ENCODE measurements at places on chromosomes 6 and 20.

DNA sequence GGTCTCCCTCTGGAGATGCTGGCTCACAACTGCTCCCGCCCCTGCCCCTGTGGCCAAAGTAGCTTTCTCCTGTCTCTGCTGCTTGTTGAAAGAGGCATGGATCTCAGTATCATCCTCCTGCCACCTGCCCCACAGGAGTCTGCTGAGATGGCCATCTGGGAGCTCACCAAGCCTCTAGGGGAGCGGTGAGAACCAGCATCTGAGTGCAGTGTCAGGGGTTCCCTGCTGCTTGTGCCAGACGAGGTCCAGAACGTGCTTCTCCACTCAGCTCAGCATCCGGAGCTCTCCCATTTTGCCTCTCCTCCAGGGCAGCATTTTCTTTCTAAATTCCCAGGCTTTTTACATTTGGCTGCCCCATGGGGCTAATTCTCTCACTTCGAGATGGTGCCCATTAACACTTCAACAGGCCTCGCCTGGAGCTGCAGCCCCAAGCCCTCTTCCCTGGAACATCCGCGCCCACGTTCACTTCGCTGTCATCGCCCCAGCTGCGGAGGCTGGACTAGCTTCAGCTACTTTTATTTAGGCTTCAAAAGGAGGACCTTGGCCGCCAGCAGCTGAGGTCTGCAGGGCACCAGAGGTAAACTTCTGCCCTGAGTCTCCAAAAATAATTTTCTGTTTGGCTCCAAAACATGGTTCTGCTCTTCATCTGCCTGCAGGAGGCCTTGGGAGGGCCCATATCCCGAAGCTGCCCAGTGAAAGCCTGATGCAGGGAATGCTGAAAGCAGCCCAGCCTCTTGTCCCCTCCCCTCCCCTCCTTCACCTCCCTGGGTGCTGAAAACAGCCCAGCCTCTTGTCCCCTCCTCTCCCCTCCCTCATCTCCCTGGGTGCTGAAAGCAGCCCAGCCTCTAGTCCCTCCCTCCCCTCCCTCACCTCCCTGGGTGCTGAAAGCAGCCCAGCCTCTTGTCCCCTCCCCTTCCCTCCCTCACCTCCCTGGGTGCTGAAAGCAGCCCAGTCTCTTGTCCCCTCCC, 25.2 kb upstream of the MLN start:
- no peak for DNase-seq

- no peak for DNase-seq
Observed at GRCh38 chr6:126907312-126907711, 211.2 kb upstream of the RSPO3 start.

GRCh38 chr6:169343886-169344749, 90.5 kb upstream of the THBS2 start:
- no peak for DNase-seq

GRCh38 chr6:72458521-72458920, 163.3 kb upstream of the KCNQ5 start:
- DNase-seq, result no peak

GRCh38 chr6:158382491-158382890, 70.2 kb downstream of the TULP4 start:
- DNase-seq, result no peak

- no peak for DNase-seq
Observed at GRCh38 chr6:158448856-158449255, 111.0 kb upstream of the TMEM181 start.

GRCh38 chr20:38609815-38610214, 8.2 kb downstream of the ARHGAP40 start:
- DNase-seq, result no peak

GRCh38 chr6:107932580-107932979, 25.4 kb downstream of the SEC63 start:
- DNase-seq, result no peak

DNA sequence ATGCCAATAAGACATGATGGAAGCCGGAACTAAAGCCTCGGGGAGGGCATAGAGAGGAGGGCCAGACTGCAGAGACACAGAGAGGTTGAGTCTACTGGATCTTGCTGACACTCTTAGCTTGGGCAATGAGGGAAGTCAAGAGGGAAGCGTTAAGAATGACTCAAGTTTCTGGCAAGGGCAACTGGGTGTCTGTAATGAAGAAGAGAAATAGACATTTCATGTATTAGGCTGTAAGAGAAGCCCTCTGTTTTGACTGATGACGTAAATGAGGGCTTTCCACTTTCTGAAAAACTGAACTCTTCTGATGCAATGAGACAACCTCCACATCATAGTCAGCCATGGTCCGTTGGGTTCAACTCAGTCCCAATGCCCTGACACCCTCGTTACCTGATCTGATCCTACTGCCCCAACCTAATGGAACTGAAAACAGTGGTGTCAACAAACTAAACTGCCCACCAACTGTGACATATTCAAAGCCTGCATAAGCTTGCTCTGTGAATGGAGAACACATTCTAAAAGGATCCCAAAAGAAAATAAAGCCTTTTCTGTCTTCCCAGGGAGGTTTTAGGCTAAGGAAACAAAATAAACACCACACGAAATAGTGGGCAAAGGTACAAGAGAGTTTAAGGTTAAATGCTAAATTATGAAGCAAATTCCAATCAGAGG, 45.8 kb upstream of the PNRC1 start:
- no peak for DNase-seq

DNA sequence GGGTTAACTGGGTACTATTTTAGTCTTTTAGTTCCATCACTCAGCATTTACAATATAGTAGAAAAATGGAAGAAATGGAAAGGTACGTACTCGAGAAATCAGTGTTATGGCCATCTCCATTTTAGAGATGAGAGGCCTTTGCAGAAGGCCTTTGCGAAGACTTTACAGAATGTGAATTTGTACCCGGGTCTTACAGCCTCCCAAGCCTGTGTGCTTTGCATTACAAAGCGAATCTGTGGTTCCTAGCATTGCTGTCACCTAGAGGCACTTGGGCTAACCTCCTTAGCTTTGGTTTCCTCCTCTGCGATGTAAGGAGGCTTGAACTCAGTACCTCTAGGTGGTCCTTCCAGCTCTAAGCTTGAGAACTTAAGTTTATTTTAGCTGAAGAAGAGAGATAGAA, 10.9 kb downstream of the VAPB start:
- no peak for DNase-seq

DNA sequence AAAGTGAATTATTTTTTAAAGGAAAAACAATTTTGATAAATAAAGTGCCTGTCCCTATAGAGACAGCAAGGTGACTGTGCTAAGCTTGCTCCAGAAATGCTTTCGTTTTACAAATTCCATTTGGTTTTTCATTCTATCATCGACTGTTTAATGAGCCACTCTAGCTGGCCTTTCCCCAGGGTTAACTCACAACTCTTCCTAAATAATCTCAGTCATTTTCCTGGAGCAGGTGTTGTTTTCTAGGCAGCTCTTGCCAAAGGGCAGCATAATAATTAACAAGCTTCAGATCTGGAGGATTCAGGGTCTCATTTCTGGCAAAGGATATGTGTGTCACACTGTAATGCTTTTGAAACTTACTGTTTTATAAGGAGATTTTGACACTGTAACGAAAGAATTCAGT, 184.2 kb downstream of the KHDC1L start:
- DNase-seq, result no peak

GRCh38 chr6:10595731-10596664, 74.8 kb downstream of the GCNT2 start:
- DNase-seq, result no peak

- DNase-seq, result no peak
Observed at GRCh38 chr6:99912657-99913056, 81.4 kb downstream of the MCHR2 start.

- DNase-seq, result peak; percentile 92
Observed at GRCh38 chr6:31652925-31653724, 664 bp upstream of the BAG6 start.

GRCh38 chr6:43827898-43828297, 57.9 kb downstream of the VEGFA start:
- DNase-seq, result no peak

GRCh38 chr6:26103141-26103769, 16.0 kb downstream of the HFE start:
- DNase-seq, result no peak

DNA sequence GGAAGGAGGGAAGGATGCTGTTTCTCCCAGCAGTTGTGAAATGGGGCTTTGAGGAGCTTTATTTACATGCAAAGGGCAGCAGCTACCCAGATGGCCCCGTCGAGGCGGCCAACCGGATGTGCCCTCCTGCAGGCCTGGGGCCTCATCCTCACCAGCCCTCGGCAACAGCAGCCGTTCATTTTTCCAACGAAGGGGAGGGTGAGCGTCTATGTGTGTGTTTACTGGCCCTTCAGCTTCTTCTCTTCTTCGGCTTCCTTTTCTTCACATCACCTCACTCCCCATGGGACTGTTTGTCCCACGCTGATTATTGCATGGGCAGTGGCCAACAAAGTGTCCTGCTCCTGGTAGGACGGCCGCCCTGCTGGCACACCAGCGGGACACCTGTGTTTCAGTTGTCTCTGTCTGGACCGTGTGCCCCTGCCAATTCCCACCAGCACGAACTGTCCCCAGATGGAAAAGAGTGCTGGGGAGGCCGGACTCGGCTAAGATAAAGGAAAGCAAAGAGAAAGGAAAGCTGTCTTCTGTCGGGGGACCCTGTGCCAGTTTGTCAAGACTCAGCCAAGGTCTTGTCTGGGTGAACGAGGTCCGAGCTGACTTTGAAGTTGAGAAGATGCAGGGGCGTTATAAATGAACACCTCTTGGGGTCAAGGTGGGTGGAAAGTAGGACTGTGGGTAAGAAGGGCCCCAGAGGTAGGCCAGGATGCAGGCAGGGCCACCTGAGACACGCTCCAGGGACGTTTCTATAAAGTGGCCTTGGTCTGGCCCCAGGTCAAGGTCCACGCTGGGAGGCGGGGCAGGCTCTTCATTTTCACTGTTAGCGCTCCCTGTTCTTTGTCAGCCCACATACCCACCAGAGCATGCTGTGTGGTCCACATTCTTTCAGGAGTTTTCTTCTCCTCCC, 57.0 kb downstream of the FAM50B start:
- no peak for DNase-seq

- DNase-seq, result no peak
Observed at GRCh38 chr6:41275489-41275888, 11.0 kb downstream of the TREM1 start.

DNA sequence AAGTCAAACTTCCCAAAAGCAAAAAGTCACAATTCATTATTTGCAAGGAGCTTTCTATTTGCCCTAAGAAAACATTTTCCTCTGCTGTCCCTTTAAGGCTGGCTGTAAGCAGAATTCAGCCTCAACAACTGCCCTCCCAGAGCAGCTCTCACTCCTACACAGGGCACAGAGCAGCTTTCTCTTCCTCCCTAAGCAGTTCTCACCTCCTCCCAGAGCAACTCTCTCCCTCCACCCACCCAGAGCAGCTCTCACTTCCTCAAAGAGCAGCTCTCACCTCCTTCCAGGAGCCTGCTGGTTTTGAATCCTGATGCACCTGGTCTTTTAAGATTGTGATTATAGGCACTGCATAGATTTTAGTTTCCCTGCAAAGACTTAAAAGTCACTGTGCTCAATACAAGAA, 120.6 kb upstream of the TMEM181 start:
- DNase-seq, result no peak

DNA sequence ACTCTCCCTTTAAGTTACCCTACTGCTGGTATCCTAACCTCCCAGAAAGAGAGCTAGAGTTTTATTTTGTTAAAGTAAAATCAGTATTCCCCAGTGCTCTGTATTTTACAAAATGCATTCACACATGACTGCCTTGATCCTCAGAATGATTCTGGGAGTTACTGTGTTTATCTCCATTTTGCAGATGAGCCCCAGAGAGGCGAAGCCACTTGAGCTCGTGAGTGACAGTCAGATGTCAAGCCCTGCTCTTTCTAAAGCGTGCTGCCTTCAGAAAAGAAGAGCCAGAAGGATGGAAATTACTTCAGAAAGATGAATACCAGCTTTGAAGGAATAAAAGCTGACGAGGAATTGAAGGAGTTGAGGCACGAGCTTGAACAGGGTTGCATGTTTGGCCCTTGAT, 14.1 kb upstream of the OSER1 start:
- DNase-seq, result no peak

DNA sequence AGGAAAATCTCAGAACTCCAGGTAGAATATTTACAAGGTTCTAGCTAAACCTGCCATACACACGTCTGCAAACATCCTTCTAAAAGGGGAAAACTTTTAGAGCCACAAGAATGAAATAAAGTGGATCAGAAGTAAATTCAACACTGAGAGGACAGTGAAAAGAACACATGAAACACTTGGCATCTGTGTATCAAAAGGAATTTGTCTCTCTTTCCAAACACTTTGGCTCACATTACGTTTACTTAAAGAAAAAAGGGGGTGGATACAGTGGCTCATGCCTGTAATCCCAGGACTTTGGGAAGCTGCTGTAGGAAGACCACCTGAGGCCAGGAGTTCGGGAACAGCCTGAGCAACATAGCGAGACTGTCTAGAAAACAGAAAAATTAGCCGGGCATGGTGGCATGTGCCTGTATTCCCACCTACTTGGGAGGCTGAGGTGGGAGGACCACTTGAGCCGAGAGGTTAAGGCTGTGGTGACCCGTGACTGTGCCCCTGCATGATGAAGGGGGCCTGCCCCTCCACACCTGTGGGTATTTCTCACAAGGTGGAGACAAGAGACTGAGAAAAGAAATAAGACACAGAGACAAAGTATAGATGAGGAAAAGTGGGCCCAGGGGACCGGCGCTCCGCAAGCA, 35.4 kb downstream of the NINL start:
- no peak for DNase-seq

DNA sequence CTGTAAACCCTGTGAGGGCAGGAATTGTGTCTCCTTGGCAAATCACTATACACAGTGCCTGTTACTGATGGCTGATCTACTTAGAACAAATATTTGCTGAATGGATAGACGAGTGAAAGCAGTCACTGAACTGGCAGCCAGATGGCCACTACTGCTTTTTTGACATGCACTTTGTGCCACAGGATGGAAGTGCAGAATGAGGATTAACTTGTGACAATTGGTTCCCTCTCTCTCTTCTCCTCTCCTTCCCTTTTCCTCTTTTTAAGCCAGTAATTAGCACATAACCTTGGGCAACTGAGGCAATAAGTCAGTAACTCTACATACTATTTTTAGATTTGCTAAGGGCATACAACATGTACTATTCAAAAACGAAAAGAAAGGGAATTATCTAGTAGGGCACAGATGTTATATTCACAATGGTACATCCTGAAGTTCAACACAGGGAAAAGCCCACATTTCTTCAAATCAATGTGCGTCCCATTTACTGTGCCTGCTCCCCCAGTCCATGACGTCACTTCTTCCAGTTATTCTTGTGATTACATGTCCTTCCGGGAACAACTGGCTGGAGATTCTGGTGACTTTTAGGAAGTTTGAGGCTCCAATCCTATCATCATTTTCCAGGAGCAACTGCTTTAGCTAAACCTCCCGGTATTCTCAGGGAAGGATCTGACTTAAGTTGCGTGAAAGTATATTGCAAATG, 17.0 kb upstream of the RPS6KA2 start:
- DNase-seq, result no peak

- DNase-seq, result no peak
Observed at GRCh38 chr20:63890201-63890576, 4.7 kb upstream of the DNAJC5 start.

GRCh38 chr20:54665812-54666211, 190.4 kb downstream of the DOK5 start:
- DNase-seq, result no peak

- DNase-seq, result no peak
Observed at GRCh38 chr20:59831024-59831915, 102.2 kb downstream of the SYCP2 start.

All from CD8-positive, alpha-beta memory T cell (primary cell).